Ammon's horn (tissue), 1 donor: ENCODE measurements at places on chromosomes 5 and 9.

DNA sequence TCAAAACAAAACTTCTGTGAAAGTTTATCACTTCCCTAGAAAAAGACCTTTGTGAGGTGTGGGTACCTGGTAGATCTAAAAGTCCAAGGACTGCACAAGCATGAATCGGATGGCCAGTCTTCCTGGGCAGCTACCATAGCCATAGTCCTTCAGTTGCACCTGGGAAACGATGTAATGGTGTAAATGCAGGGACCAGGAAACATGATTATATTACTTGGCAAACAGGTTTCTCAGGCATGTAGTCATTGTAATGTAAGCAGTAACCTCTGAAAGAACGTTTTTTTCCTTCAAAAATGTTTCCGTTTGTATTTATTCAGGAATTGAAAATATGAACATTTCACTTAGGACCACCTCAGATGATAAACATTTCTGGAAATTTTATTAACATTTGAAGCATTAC, 433.4 kb downstream of the DTWD2 start:
- DNase-seq = no peak

DNA sequence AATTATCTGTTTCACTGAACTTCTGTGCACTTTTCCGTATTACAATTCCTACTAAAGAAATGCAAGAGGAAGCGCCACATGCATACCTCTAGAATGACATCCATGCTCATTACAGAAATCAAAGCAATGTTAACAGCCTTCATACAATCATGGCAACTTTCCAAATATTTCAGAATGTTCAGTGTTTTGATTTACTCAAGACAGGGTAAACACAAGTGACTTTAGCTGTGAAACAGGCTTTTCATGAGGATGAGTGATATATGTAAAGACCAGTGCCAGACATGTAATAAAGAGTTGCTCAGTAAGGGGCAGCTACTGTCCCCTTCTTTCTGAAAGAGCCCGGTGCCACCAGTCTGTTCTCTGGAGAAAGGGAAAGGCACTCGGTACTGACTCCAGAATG, 4.7 kb downstream of the BOD1 start:
- DNase-seq = no peak

GRCh38 chr9:23524607-23525155, 301.4 kb downstream of the ELAVL2 start:
- no peak for DNase-seq

DNA sequence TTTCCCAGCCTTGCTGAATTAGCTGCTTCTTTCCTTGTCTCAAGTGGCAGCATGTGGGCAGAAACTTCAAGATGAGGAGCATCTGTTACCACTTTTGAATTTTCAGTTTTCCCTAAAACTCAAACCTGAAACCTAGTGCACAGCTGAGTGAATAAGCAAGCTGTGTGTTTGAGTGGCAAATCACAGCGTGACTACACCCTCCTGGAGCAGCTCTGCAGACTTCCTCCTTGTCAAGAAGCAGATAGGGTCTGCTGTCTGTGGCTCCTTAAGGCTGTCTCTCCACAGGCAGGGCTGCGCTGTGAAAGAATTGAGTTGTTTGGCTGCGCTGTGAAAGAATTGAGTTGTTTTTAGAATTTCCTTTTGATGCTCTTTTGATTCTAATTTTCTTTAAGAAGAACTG, 179.7 kb upstream of the HAPLN1 start:
- peak; percentile 10 for DNase-seq

DNA sequence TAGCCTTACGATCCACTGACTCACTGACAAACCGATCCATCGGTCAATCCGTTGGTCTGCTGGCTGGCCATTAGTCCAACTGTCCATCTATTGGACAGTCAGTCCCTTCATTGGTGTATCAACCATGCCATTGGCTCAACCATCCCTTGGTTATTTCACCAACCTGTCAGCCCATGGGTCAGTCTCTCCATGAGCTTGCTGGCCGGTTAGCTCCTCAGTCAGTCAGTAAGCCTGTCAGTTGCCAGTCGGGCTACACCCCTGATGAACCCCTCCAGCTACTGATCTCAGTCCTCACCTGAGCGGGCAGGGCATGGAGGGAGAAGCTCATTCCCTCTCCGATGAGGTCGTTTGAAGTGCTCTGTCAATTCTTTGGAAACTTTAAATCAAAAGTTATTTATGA, 166.5 kb downstream of the FGF18 start:
- DNase-seq = no peak

GRCh38 chr9:38181866-38182265, 112.8 kb upstream of the SHB start:
- no peak for DNase-seq

GRCh38 chr9:96487949-96488348, 38.0 kb downstream of the HABP4 start:
- DNase-seq = no peak

GRCh38 chr5:112440031-112440430, 21.0 kb upstream of the EPB41L4A start:
- no peak for DNase-seq

GRCh38 chr9:33676746-33677505, 118.4 kb upstream of the PRSS3 start:
- peak; percentile 62 for DNase-seq

DNA sequence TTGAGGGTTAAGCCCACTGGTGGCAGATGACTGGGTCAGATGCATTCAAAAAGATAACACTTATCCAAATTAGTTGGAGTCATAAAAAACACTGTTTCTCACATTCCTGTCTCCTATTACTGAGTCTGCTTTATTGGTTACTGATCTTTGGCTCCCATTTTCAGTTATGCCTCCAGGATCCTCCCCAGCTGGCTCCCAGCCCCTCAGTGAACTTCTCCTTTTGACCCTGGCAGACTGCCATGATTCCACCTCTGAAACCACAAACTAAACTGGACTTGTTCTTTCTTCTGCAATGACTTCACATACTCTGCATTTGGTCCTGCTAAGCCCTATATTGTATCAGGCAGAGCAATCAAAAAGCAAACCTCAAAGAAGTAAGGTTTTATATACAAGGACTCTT, 860.8 kb upstream of the DMAC1 start:
- DNase-seq = peak; percentile 62

GRCh38 chr9:14170392-14170931, 143.5 kb downstream of the NFIB start:
- DNase-seq = no peak

GRCh38 chr5:75831561-75831960, 114.3 kb upstream of the POC5 start:
- DNase-seq = no peak

DNA sequence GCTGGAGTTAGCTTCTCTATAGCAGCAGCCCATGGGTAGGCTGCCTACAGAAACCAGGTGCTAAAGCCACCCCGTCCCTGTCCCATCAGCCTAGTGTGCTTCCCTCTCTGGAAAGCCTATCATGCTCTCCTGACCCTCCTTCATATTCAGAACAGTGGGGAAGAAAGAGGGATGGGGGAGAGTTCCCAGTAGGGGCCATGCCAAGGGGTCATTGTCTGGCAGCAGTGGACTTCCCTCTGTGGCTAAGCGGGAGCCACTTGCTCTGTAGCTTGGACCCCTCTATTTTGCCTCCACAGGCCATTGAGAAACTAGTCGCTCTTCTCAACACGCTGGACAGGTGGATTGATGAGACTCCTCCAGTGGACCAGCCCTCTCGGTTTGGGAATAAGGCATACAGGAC, 17.5 kb downstream of the PTPA start:
- DNase-seq = no peak

DNA sequence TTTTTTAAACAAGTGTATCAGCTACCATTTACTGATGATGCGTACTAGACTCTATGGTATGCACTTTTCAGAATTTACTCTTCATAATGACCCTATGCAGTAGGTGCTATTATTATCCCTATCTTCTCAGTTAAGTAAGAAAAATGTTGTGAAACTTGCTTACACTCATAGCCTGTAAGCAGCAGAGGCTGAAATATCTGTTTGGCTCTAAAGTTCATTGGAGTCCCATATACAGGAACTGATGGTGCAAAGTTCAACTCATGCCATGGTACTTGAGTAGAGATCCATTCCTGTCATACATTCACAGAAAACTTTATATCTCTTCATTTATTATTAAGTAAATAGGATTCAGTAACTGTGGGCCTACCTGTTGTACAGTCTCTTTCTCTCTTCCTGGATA, 41.4 kb upstream of the CCDC112 start:
- DNase-seq = no peak

- DNase-seq = no peak
Observed at GRCh38 chr9:133253268-133253667, 21.7 kb downstream of the ABO start.

DNA sequence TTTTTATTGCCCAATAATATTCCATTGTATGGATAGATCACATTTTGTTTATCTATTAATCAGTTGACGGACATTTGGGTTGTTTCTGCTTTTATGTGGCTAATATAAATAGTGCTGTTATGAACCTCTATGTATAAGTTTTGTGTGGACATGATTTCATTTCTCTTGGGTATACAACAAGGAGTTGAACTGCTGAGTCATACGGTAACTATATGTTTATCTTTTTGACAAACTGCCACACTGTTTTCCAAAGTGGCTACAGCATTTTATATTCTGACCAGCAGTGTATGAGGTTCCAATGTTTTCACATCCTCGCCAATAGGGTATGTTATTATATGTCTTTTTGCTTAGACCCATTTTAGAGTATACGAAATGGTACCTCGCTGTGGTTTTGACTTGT, 264.3 kb downstream of the RFX3 start:
- DNase-seq = no peak

- no peak for DNase-seq
Observed at GRCh38 chr5:55241746-55242145, 8.3 kb upstream of the CCNO start.

GRCh38 chr5:428219-428618, 14.8 kb upstream of the EXOC3 start:
- DNase-seq = no peak

DNA sequence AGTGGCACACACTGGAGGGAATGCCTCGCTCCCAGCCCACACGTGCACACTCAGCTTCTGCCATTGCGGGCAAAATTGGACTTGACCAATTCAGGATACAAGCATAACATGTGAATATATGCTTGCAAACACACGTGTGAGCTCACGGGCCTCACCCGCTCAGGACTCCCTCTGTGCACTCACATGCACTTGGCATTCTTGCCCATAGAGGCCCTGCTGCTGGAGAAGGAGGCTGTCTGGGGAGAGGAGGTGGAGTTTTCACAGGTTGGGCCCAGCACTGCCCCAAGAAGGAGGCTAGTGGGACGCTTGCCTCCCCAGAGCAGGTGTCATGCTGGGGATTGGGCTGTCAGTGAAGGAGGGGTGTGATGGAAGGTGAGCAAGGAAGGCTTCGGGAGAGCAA, 1.7 kb downstream of the MYMK start:
- DNase-seq = no peak

- DNase-seq = no peak
Observed at GRCh38 chr5:169751490-169751889, 114.4 kb downstream of the DOCK2 start.

GRCh38 chr5:6467591-6467990, 18.9 kb downstream of the UBE2QL1 start:
- DNase-seq = no peak

GRCh38 chr5:128099944-128100343, 16.4 kb downstream of the SLC12A2 start:
- no peak for DNase-seq

GRCh38 chr9:75198436-75198835, 110.1 kb downstream of the OSTF1 start:
- DNase-seq = no peak

- DNase-seq = no peak
Observed at GRCh38 chr5:132487841-132488555, 2.6 kb downstream of the IRF1 start.

DNA sequence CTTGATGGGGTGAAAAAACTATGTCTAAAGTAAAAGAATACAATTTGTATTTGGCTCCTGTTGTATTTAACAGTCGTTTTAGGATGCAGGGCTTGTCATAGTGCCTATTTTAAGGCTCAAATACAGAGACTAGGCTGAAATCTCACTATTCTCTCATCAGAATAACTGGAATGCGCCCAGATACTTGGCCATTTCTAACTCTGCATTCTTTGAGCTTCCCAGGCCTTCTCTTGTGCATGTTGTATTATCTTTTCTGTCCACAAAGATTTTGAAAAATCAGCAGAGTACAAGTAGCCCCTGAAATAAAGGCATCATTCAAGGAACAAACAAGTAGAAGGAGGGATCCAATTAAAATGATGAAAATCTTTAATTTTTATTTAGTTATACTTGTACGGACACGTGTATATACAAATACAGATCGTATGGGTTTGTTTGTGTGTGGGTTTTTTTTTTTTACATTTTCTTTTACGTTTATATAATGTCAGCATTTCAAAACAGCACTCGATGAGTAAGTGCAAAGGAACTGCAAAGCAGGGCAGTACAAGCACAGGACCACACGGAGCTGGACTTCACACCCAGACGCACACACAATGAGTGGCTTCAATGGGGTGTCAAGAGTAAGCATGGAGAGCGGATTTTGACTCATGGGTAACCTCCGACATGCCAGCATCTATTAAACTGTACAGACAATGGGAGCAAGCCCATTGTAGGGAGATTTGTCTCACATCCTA, 294.0 kb downstream of the EFNA5 start:
- DNase-seq = no peak

GRCh38 chr9:116238225-116238624, 84.6 kb downstream of the PAPPA start:
- DNase-seq = no peak

DNA sequence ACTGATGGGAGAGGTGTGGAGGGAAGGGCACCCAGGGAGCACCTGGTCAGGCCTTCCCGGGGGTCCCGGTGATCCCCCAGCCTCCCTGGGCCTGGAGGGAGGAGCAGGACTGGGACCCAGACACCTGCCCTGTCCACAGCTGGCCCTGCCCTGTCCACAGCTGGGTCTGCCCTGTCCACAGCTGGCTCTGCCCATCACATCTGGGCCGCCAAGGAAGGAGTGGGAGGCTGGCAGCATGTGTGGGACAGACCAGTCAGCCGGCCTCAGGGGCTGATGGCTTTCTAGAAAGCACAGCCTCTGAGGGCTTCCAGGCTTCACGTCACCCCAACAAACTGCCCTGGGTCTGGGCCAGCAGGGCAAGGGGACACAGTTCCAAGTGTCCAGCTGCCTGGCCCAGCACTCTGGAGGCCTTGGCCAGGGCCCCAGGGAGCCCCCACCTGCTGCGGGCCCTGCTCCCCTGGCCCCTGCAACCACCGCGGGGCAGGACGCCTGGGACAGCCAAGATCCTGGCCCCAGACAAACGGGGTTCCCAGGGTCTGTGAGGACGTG, 12.2 kb downstream of the DNLZ start:
- DNase-seq = no peak

- no peak for DNase-seq
Observed at GRCh38 chr9:123111427-123112014, 78.1 kb downstream of the GPR21 start.

- no peak for DNase-seq
Observed at GRCh38 chr5:77239126-77239741, 28.8 kb downstream of the PDE8B start.

- DNase-seq = no peak
Observed at GRCh38 chr9:122929796-122930354, 1.4 kb downstream of the ZBTB26 start.
